ENCODE measurements at places on chromosomes 4 and X. TPM values are rescaled to one million over a fixed set of nuclear protein-coding genes. Genes with fewer than 3 reads are reported as not detected.

F8A3 gene
- 0.06 TPM for total RNA-seq

RIBC1 gene
- 0.19 TPM for total RNA-seq

VCX3A gene
- total RNA-seq = 0.27 TPM

TLR6 gene
- total RNA-seq = 1.6 TPM

TMSB15A gene
- total RNA-seq = 2.8 TPM

Measured in HT1080 (cell line).